Stimulated activated CD4-positive, alpha-beta T cell treated with anti-CD3 and anti-CD28 coated beads, TNF-alpha, amount 100 ng/mL, for 4 hours (primary cell): ENCODE measurements at places on chromosomes 7 and 10.

- DNase-seq, result no peak
These were observed 106.0 kb downstream of the ADARB2 start for GRCh38 chr10:1631282-1631681.

GRCh38 chr10:126014309-126014708 is 117.9 kb downstream of the FANK1 start:
- no peak for DNase-seq

GRCh38 chr7:106029451-106029850 is 66.4 kb downstream of the CDHR3 start:
- DNase-seq, result no peak

- no peak for DNase-seq
These were observed 59.6 kb downstream of the ZMIZ1 start for GRCh38 chr10:79128241-79128922.

DNA sequence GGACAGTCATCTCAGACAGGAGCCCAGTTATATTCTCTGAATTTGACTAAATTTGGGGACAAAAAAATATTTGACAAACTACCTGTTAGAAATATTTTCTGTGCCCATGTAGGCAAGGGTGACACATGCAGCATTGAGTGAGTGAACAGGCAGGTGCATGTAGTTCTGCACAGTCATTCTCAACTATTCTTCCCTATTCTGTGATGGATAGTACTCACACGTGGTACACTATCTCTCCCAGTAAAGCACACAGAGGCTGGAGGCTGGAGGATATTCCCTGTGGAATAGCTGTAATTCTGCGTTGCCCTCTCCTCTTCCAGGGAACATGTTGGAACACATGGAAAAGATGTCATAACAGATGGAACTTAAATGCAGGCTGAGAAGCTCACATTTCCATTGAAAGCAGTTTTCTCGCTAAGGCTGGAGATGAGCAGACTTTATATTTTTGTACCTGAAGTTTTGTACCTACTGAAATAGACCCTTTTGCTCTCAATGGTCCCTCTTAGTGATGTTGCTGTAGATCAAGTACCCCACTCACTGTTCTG is 75.0 kb downstream of the GPR141 start:
- DNase-seq, result no peak

- no peak for DNase-seq
These were observed 7.7 kb downstream of the PON1 start for GRCh38 chr7:95316588-95316987.

DNA sequence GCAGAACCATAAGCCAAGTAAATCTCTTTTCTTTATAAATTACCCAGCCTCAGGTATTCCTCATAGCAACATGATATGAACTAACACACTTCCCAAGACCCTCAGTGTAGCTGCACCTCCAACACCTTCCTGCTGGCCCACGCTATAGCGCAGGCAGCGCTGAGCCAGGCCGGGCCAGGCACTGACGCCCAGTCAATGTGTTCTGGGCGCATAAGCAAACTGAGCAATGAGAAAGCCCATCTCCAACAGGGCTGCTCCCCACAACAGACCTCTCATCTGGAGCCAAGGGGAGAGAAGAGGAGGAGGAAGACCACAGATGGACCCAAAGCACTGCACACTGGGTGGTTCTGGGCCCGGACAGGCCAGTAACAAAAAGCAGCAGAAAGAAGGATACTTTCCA is 40.8 kb downstream of the FAM53B start:
- DNase-seq, result no peak

GRCh38 chr10:28295336-28295735 is 7.5 kb downstream of the MPP7 start:
- no peak for DNase-seq

DNA sequence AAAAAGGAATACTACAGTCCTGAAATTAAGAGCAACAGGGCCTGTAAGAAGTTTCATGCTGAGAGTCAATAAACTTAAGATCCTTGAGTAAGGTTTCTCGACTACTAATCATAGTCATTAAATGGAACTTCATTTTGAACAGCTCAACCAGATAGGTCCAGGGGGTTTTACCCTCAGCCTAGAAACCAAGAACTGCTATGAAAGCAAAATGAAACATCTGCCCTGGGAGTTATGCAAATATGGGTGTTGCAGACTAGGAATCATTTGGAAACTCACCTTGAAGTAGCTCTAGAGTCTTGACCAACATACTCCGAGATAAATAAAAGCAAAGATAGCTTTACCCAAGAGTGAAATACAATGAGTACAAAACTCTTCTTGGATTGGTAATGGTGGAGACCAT is 128.0 kb downstream of the HGF start:
- DNase-seq, result no peak

DNA sequence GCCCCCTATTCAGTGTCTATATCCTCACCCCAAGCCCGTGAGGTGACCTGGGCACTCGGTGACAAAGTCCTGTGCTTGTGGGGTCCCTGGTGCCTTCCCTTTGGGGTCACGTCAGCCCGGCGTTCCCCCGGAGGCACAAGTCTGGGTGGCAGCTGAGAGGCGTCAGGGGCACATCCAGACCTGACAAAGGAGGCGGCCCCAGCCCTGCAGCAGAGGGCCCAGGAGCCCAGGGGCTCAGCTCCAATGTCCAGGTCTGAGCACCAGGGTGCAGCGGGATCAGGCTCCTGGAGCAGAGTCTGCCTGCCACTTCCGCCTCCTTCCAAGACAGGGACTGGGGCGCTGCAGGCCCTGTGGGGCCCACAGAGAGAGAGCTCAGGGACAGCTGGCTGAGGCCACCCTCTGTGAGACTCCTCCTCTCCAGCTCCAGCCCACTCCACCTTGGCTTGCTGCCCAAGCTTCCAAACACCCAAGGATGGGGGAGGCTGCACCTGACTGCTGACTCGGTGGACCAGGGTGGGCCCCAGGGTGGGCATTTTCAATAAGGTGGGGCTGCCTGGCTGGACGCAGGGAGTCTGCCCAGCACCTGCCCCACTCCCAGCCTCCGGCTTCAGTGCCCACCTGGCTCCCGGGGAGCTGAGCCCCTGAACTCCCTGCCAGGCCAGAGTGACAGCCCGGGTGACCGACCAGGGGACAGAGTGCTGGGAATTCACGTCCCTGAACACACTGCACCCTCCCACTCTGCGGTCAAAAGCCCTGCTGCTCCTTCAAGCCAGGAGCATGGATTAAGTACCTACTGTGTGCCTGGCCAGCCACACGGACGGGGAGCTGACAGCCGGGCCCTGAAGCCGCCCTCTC is 1.0 kb upstream of the KNDC1 start:
- DNase-seq, result no peak

DNA sequence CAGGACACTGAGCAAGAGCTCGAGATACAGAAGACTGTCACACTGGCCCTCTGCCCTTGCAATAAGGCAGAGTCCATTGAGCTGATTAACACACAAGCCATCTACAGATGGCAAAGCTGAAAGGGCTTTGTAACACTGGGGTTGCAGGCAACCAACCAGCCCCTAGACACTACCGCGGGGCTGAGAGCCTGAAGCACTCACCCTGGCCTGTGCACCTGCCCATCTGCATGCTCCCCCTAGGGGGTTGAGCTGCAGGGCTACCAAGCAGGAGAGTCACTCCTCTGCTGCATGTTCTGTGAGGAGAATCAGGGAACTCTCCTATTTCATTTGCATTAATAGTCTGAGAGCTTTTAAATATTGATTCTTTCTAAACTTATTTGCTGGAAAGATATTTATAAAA is 128.1 kb upstream of the VIPR2 start:
- DNase-seq, result no peak

DNA sequence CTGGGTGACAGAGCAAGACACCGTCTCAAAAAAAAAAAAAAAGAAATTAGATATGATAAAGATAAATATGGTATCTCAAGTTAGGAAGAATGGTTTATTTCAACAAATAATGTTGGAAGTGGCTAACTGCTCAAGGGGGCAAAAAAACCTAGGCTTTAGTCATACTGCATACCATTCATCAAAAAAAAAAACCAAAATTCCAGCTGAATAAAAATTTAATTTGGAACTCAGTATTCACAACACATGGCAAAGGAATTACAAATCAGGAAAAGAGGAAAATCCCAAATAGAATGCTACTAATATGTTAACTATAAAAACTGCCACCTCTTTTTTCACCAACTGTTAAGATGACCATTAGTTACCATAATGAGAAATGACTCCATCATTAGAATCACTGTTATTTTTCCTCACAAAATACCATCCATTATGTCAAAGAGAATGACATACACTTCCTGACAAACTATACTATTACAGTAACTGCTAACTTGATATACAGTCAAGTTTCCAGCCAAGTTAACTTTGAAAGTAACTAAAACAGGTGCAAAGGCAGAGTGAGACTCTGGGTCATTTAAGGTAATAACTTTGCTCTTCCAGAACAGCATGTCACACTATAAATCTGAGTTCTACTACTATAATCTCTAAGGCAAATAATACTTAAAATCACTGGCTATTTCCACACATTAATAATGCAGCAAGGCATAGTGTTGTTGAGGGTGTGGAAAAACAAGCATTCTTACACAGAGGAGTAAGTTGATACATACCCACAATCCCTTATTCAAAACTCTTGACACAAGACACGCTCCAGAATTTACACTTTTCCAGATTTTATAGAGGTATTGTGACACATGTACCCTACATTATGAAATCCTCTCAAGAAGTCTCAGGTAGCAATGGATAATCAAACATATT is 10.2 kb downstream of the KBTBD2 start:
- DNase-seq, result no peak

DNA sequence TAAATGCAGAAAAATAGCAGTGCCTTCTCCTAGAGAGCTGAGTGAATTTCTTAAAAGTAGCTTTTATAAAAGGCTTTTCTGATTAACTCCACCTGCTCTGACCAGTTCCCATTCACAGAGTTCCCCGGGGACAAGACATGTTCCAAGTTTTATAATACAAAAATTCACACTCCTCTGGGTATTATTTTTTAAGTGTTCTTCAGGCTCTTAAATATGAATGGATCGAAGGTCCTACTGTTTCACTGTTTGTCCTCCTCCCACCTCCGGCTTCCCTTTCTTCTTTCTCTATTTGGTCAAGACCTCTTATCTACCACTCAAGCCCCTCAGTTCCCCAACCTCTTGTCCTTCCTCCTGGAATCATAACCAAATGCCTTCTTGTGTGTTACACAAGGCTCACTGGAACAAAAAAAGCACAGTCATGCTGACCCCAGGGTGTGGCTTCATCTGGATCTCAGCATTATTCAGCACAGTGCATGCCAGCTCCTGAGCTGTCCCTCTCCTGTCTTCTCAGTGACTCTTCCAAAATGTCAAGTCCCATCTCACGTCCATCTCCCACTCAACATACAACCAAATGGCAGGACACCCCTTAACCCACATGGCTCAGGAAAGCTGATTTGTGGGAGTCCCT is 222.4 kb downstream of the SORCS1 start:
- DNase-seq, result no peak

- no peak for DNase-seq
These were observed 121.4 kb downstream of the RNF133 start for GRCh38 chr7:122577449-122578003.

- DNase-seq, result no peak
These were observed 214.5 kb upstream of the CNTNAP2 start for GRCh38 chr7:145902123-145902522.

GRCh38 chr7:100148225-100148558 is 526 bp upstream of the LAMTOR4 start:
- no peak for DNase-seq

GRCh38 chr10:62707810-62708209 is 96.7 kb upstream of the ADO start:
- no peak for DNase-seq

DNA sequence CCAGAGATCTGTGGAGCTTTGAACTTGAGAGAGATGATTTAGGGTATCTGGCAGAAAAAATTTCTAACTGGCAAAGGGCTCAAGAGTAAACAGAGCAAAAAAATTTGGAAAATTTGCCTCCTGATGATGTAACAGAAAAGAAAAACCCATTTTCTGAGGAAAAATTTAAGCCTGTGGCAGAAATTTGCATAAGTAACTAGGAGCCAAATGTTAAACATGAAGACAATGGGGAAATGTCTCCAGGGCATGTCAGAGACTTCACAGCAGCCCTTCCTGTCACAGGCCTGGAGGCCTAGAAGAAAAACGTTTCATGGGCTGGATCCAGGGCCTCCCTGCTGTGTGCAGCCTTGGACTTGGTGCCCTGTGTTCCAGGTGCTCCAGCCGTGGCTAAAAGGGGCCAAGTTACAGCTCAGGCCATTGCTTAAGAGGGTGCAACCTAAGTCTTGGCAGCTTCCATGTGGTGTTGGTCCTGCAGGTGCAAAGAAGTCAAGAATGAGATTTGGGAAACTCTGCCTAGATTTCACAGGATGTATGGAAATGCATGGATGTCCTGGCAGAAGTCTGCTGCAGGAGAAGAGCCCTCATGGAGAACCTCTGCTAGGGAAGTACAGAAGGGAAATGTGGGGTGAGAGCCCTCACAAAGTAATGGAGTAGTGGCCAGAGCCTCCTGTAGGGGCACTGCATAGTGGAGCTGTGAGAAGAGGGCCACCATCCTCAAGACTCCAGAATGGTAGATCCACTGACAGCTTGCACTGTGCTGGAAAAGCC is 8.1 kb downstream of the SEMA3D start:
- no peak for DNase-seq

DNA sequence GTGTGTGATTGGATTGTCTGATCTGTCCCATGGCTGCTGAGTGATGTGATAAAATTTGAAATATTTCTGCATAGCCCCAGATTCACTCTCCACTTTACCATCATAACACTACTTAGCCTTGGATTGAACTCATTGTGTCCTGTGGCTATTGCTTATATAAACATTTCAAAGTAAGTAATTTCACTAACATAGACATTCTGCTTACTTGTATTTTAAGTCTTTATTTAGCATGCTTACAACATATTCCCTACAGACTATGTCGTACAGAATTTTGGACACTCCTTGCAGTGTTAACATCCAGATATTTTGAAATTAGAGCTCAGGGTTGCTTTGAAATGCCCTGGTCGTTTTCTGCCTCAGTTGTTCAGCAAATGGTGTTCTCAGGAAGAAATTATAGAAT is 117.6 kb downstream of the LRRC4 start:
- no peak for DNase-seq
